ENCODE measurements at places on chromosomes 5 and 9.

DNA sequence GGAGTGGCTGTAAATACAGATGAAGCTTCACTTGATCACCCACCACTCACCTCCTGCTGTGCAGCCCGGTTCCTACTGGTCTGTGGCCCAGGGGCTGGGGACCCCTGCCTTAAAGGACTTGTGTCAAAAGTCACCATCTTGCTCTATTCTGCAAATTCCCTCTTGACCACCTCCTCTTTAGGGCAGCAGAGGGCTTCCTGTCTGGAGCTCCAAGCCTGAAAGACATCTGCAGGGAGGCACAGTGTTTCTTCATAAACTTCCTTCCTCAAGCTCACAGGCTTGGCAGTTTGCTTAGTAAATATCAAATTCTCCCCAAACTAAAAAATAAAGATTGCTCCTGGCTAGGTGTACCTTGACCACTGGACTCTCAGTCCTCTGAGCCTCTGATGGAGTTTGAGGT lies 104.4 kb downstream of the FRMD3 start:
- no peak for DNase-seq

GRCh38 chr5:96026406-96027041 lies 64.9 kb upstream of the ELL2 start:
- DNase-seq, result no peak

- DNase-seq, result no peak
Observed at GRCh38 chr9:110969971-110970386, 68.3 kb downstream of the LPAR1 start.

DNA sequence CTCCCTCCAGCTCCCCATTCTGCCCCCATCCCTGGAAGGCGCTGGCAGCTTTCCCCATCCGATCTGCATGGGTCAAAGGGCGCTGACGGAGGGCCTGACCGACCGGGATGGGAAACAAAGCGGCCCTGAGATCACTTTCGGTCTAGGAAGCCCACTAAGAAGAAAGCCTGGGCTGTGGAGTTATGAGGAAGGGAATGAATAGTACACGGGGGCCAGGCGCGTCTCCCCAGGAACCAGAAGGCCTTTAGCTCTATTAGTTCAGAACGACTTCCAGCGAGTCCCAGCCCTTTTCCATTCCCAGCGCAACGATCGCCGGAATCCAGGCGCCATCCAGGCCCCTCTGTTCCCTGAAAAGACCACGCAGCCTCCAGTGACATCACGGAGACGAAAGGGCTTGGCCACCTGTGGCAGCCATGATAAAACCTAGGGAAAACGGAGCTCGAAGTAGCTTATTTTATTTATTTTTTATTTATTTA lies 70.1 kb upstream of the CCDC180 start:
- no peak for DNase-seq

DNA sequence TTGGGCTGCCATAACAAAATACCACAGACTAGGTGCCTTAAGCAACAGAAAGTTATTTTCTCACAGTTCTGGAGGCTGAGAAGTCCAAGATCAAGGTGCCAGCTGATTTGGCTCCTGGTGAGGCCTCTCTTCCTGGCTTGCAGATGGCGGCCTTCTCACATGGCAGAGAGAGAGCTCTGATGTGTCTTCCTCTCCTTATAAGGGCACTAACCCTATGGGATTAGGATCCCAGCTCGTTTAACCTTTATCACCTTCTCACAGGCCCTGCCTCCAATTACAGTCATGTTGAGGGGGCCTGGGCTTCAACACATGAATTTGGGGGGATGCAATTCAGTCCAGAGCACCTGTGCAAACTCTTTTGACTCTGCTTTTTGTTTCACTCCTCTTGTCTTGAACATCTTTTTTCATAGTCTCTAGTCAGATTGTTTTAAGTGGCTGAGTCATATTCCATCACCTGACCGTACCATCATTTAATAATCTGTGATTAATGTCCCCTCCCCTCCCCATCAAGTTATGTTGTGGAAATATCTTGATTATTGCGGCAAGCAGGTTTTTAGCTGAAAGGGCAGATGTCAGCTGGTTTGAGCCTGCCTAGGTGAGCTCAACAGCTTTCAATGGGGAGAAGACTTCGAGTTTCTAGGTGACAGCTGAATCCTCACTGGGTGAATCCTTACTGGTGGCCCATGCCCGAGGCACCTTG lies 61.8 kb downstream of the NDFIP1 start:
- DNase-seq, result no peak

DNA sequence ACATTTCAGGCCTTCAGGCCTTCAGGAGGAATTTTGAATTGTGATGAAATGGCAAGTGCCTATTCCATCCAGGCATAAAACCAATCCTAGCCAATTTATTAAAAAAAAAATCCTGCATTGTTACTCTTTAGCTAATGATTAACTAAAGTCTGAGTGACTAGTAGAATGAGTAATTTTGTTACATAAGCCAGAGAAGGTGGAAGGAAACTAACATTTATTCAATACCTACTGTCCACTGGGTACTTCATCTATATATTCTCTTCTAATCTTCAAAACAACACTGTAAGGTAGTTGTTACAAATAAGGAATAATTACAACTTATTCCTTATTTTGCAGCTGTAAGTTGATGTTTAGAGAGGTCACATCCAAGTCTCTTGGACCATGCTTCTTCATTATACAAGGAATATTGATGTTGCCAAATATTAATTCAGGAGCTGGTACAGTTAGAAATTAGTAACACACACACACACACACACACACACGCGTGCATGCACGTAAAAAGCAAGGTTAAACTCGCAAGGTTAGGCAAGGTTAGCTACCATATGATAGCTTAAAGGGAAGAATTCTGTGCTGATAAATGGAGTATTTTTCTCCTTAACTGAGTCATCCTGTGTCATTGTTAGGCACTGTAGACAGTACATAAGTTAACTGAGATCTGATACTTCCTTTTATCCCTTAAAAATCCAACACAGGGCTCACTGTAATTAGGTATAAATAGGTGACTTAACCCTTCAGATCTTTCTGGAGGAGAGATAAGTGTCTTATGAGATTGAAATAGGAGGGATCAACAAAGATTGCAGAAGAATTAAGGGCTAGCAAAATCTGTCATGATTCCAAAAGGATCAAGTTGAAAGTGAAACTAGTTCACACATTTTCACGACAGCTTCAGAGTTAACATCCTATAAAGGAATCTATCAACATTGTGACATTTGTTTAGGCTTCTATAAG lies 596.9 kb downstream of the PDE4D start:
- no peak for DNase-seq

- no peak for DNase-seq
Observed at GRCh38 chr5:105807290-105807689, 1863.4 kb downstream of the EFNA5 start.

DNA sequence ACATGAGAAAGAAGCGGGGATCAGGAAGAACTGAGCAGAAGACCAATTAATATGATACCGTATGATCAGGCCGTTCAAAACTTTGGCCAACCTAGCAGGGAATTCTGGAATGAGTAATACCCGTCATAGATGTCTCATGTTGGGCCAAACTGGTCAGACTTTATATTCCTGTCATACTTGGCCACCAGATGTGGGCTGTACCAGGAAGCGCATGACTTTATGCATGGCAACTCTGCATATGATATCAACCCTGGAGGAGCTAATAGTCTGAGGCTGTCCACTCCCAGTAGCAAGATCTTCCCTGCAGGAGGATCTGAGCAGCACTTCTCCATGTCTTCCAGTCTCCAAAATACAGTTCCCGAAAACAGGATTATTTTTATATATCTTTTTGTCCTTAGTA lies 68.5 kb upstream of the NAA35 start:
- no peak for DNase-seq

GRCh38 chr9:27125030-27125429 lies 16.0 kb downstream of the TEK start:
- no peak for DNase-seq

GRCh38 chr5:141597394-141597793 lies 21.4 kb downstream of the DIAPH1 start:
- no peak for DNase-seq

DNA sequence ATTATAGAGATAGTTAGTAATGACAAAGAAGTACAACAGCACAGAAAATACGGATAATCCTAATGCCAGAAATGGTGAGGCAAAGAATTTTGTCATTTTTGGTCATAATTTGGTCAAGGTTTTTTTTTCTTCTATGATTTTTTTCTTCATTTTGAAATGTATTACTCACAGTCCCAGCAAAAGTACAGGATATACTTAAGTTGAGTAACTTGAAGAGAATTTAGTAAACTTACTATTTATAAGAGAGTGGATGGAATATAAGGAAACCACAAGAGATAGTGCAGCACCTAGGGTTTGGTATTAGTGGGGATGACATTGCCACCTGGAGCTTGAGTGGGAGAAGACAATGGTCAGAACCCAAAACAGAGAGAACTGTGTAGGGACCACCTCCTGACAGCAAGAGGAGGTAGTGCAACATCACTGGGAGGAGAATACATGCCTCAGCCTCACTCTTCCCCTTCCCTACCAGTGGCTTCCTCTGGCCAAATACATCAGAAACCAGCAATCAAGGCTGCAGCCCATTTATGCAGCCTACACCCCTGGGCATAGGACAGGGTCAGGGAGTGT lies 434.5 kb upstream of the TRPC7 start:
- DNase-seq, result no peak

- DNase-seq, result no peak
Observed at GRCh38 chr5:107217721-107218130, 453.0 kb downstream of the EFNA5 start.

Measured in CD4-positive, alpha-beta T cell treated with Interleukin-4 for 4 hours (primary cell).